ENCODE measurements at places on chromosomes 13 and 19. TPM values are rescaled to one million over a fixed set of nuclear protein-coding genes. Genes with fewer than 3 reads are reported as not detected.

- H3K27me3 ChIP-seq = peaks cover 12% of the 10 kb centered on the region
- H3K36me3 ChIP-seq = no peaks in the 10 kb centered on the region
- H3K27ac ChIP-seq = no peak overlapping the region
- H3K4me3 ChIP-seq = no peak overlapping the region
- peaks cover 6% of the 10 kb centered on the region for H3K4me1 ChIP-seq
These were observed 29.3 kb upstream of the IRS2 start for GRCh38 chr13:109815651-109816050.

The CATSPERD gene
- 0.19 TPM for total RNA-seq

GRCh38 chr13:97648171-97648880 is 214.4 kb downstream of the RAP2A start:
- H3K27me3 ChIP-seq = no peaks in the 10 kb centered on the region
- no peaks in the 10 kb centered on the region for H3K4me1 ChIP-seq
- H3K27ac ChIP-seq = no peak overlapping the region

DNA sequence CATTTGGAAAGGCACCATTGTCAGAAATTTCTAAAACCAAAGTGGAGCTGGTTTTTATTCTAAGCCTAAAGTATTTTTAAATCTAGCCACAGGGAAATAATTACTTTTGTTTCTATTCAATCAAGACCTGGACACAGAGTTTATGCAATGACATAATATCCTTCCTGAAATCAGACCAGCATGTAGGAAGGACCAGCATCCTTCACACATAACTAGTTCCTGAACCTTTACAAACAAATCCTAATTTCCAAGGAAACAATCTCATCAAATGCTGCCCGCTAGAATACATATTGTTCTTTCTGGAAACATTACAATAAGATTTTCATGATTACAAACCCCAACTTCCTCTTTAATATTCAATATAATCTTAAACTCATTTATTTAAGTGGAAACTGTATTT is 1.5 kb downstream of the STARD13 start:
- no peak for DNase-seq
- peak overlapping the region; percentile 67 for H3K4me3 ChIP-seq
- no peaks in the 10 kb centered on the region for H3K27me3 ChIP-seq
- H3K4me1 ChIP-seq = peaks cover 13% of the 10 kb centered on the region

The CEACAM4 gene
- total RNA-seq = not detected

DNA sequence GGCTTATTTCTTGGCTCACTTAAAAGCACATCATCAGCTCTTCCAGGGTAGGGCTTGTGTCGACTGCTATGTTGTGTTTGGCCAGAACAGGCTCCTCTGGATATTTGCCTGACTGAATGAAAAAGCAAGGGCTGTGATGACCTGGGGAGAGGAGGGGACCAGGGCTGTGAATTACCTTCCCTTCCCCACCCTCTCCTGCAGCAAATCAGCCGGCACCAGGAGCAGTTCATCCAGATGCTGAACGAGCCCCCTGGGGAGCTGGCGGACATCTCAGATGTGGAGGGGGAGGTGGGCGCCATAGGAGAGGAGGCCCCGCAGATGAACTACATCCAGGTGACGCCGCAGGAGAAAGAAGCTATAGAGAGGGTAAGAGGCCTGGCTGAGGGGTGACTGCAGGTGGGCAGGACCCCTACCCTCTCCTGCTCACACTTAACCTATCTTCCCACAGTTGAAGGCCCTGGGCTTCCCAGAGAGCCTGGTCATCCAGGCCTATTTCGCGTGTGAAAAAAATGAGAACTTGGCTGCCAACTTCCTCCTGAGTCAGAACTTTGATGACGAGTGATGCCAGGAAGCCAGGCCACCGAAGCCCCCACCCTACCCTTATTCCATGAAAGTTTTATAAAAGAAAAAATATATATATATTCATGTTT is 4.4 kb downstream of the GADD45GIP1 start:
- H3K27me3 ChIP-seq = no peaks in the 10 kb centered on the region
- H3K36me3 ChIP-seq = peaks cover 71% of the 10 kb centered on the region
- no peak for DNase-seq
- no peak overlapping the region for H3K4me3 ChIP-seq
- peak overlapping the region; percentile 93 for H3K27ac ChIP-seq
- peaks cover 78% of the 10 kb centered on the region for H3K4me1 ChIP-seq

All from esophagus squamous epithelium (tissue), 5 donors.